NCI-H2171 (cell line): ENCODE measurements at places on chromosomes 3 and 15.

- DNase-seq, result no peak
These were observed 331.0 kb upstream of the RASGRP1 start for GRCh38 chr15:38895326-38896255.

GRCh38 chr15:86403914-86404583 lies 324.4 kb downstream of the AGBL1 start:
- DNase-seq, result no peak

DNA sequence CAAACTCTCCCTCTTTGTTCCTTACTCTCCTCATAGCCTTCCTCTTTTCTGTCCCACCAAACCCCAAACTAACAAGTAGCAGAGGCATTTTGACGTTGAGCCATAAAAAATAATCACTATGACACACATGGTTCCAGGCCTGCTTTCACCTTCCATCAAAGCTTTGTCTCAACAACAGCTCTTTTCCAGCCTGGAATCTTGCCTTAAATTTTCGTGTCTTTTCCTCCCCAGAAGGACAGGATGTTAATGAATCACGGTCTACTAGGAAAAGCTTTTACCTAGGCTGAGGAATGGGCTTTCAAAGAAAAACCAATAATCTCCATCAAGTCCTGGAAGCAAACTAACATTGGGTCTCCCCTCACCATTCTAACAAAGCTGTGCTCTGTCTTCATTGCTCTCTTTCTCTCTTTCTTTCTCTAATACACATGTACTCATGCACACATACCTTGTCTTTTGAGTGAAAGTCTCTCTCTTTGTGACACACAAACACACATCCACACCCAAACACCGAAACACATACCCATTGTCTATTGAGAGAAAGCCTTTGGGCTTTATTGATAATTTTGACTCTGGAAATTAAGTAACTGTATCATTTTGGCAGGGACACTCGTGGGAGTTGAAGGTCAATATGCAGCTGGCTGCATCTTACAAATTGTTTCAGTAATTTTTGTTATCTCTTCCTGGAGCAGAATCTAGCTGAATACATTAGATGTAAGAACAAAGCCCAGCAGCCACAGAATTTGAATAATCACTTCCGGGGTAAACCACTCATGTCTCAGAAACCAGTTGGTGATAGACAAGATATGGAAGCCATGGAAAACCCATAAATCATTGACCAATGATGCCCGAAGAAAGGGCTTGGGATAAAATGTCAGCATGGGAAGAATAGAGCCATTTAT lies 107.4 kb upstream of the SLC4A7 start:
- DNase-seq, result no peak

GRCh38 chr3:104554425-104554824 lies 812.3 kb upstream of the ALCAM start:
- DNase-seq, result no peak

DNA sequence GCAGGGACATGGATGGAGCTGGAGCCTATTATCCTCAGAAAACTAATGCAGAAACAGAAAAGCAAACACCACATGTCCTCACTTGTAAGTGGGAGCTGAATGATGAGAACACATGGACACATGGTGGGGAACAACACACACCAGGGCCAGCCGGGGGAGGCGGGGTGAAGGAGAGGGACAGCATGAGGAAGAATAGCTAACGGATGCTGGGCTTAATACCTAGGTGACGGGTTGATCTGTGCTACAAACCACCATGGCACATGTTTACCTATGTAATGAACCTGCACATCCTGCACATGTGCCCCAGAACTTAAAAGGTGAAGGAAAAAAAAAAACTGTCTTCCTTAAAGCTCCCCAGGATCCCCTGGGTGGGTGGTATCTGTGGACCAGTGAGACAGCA lies 87.1 kb downstream of the ADAMTS17 start:
- no peak for DNase-seq
